Thyroid gland (tissue), 4 donors: ENCODE measurements at places on chromosomes 2 and 18. TPM values are rescaled to one million over a fixed set of nuclear protein-coding genes. Genes with fewer than 3 reads are reported as not detected.

- no peaks in the 10 kb centered on the region for H3K36me3 ChIP-seq
- no peaks in the 10 kb centered on the region for H3K27me3 ChIP-seq
- no peak overlapping the region for H3K27ac ChIP-seq
- peak; percentile 60 for DNase-seq
- no peak overlapping the region for H3K4me3 ChIP-seq
- no peaks in the 10 kb centered on the region for H3K4me1 ChIP-seq
Observed at GRCh38 chr2:239934571-239935171, 90.5 kb downstream of the NDUFA10 start.

GRCh38 chr2:105239924-105240323 lies 1.6 kb upstream of the GPR45 start:
- no peaks in the 10 kb centered on the region for H3K36me3 ChIP-seq
- no peak overlapping the region for H3K27ac ChIP-seq
- no peak for DNase-seq
- H3K27me3 ChIP-seq, result no peaks in the 10 kb centered on the region
- peaks cover 4% of the 10 kb centered on the region for H3K4me1 ChIP-seq

- DNase-seq, result peak; percentile 74
- H3K4me3 ChIP-seq, result no peak overlapping the region
- no peaks in the 10 kb centered on the region for H3K27me3 ChIP-seq
- peaks cover 4% of the 10 kb centered on the region for H3K4me1 ChIP-seq
- H3K36me3 ChIP-seq, result no peaks in the 10 kb centered on the region
Observed at GRCh38 chr2:42238644-42239288, 69.6 kb downstream of the EML4 start.

DNA sequence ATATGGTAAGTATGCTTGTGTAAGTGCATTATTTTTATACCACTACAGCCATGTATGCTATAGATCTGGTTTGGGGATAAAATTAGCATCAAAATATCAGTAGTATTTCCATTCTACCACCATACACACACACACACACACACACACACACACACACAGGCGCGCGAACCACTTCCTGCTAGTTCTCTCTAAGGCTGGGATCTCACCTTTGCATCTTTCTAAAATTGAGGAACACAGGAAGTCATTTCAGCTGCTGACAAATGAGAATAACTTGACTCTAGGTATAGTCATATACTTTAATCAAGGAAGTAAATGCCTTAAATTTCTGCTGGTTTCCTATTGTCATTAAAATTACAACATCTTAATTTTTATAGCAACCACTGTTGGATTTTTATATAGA lies 72.5 kb downstream of the RBM43 start:
- no peak overlapping the region for H3K4me3 ChIP-seq
- no peak for DNase-seq
- no peaks in the 10 kb centered on the region for H3K27me3 ChIP-seq
- H3K4me1 ChIP-seq, result no peaks in the 10 kb centered on the region

GRCh38 chr2:225824748-225825449 lies 425.4 kb downstream of the NYAP2 start:
- DNase-seq, result no peak
- no peaks in the 10 kb centered on the region for H3K36me3 ChIP-seq
- H3K4me1 ChIP-seq, result no peaks in the 10 kb centered on the region
- no peak overlapping the region for H3K4me3 ChIP-seq
- no peaks in the 10 kb centered on the region for H3K27me3 ChIP-seq
- no peak overlapping the region for H3K27ac ChIP-seq

DNA sequence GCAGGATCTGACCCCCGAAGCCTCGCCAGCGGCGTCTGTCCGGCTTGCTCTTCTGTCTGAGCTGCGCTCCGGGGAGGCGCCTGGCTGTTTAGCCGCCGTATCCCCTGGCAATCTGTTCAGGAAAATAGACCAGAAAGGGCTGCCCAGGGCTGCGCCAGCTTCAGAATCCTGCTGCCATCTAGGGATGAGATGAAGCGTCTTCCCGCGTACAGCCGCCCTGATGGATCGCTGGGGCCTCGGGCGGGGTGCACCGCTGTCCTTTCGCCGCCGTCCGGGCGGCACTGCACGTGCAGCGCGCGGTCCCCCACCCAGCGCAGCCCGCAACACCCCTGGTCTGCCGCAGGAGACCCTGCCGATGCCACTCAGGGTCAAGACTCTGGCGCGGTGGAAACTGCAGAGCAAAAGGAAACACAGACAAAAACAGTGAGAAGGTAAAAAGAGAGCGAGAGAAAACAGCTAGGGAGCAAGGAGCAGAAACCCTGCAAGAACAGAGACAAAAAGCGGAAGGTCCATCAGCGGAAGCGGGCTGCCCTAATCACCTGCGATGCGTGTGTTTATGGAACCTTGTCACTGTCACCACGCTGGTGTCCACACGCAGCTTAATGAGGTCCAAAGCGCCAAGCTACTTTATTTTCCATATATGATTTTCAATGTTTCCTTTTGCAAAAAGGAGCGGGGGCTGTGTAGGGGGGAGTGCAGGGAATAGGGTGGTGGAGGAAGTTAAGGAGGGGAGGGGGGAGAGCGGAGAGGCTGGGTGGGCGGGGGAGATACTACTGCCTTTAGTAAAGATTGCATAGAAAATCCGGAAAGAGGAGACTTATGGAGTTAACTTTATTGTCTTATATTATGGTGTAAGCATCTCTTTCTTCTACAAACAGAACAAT lies 2113.3 kb upstream of the PIK3C3 start:
- H3K27me3 ChIP-seq, result no peaks in the 10 kb centered on the region
- H3K36me3 ChIP-seq, result no peaks in the 10 kb centered on the region
- no peaks in the 10 kb centered on the region for H3K4me1 ChIP-seq
- no peak overlapping the region for H3K4me3 ChIP-seq

GRCh38 chr2:158760887-158761286 lies 34.2 kb upstream of the DAPL1 start:
- no peak for DNase-seq
- H3K27me3 ChIP-seq, result no peaks in the 10 kb centered on the region
- H3K4me3 ChIP-seq, result no peak overlapping the region
- H3K4me1 ChIP-seq, result peaks cover 12% of the 10 kb centered on the region
- no peak overlapping the region for H3K27ac ChIP-seq

DNA sequence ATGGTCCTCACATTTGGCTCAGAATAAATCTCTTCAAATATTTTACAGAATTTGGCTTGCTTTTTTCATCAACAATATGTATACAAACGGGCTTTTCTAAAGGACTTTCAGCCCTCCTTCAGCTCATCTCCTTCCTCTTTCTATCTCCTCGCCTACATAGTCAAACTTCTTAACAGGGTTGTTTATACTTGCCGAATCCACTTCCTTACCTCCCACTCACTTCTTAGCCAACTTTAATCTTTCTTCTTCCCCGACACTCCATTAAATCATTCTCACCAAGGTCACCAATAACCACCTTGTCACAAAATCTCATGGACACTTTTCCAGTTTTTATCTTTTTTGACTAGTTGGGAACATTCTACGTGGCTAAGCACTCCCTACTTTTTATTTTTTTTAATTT lies 325.2 kb downstream of the PLCL1 start:
- H3K27me3 ChIP-seq, result no peaks in the 10 kb centered on the region
- no peaks in the 10 kb centered on the region for H3K36me3 ChIP-seq
- no peak for DNase-seq

GRCh38 chr2:195442458-195443175 lies 214.4 kb upstream of the SLC39A10 start:
- no peaks in the 10 kb centered on the region for H3K36me3 ChIP-seq
- no peak overlapping the region for H3K27ac ChIP-seq
- H3K27me3 ChIP-seq, result no peaks in the 10 kb centered on the region
- H3K4me3 ChIP-seq, result no peak overlapping the region
- H3K4me1 ChIP-seq, result no peaks in the 10 kb centered on the region

DNA sequence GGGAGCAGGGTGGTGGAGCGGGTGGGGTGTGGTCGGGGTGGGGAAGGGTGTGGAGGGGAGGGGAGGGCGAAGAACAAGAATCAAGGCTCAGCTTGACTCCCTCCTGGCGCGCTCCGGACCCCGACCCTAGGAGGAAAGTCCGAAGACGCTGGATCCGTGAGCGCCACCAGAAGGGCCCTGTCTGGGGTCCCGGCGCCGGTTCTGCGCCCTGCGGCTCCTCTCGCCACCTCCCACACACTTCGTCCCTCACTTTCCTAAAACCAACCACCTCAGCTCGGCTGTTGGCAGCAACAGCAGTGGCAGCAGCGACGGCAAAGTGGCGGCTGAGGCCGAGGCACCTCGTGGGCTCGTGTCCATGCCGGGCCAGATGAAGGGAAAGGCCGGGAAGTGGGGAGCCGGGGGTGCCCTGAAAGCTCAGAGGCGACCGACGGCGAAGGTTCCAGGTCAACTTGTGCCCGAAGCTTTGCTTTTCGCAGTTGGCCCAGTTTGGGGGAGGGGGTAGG lies 2.1 kb downstream of the KLHL14 start:
- H3K4me3 ChIP-seq, result peak overlapping the region; percentile 13
- no peaks in the 10 kb centered on the region for H3K27me3 ChIP-seq
- H3K27ac ChIP-seq, result peak overlapping the region; percentile 92

GRCh38 chr2:230901006-230901405 lies 24.0 kb downstream of the GPR55 start:
- DNase-seq, result no peak
- H3K4me3 ChIP-seq, result no peak overlapping the region
- peaks cover 15% of the 10 kb centered on the region for H3K4me1 ChIP-seq
- no peak overlapping the region for H3K27ac ChIP-seq

DNA sequence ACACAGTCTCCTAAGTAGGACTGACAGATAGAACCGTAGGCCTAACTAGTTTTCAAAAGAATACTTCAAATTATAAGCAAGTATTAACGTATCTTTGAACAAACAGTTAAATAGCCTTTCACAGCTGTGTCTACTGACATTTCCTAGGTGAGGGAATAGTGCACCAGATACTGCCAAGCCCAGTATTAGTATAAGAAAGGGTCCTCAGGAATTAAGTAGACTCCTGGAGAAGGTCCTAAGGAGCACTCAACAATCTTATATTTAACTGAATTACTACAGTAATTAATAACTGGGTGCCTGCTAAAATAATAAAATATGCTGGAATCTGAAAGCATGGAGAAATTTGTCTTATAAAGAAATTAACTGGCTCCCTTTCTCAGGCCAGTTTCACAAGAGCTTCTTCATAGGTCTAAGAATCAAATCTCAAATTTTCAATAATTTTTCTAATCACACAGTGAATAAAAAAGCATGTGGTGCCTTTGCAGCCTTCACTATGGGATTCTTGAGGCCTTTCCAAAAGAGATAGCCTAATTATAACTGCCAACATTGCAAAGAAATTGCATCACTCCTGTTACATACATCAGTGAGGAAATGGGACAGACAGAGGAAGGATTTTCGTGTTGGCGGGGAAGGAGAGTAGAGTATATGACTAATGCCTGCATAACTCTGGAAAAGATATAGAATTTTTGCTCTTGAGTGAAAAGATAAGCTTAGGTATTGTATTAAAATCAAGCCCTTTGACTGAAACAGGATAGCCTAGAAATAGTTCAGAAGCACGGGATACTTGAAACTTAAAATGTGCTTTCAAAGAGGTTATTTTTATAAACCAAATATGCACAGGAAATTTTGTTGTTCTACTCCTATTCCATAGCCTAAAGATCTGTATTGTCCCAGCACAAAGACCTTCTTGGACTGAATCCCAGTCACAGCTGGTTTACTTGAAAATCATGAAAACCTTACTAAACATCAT lies 228.6 kb upstream of the STK17B start:
- no peaks in the 10 kb centered on the region for H3K27me3 ChIP-seq
- no peak overlapping the region for H3K4me3 ChIP-seq
- H3K36me3 ChIP-seq, result no peaks in the 10 kb centered on the region
- H3K4me1 ChIP-seq, result no peaks in the 10 kb centered on the region
- peak overlapping the region; percentile 7 for H3K27ac ChIP-seq
- DNase-seq, result no peak

GRCh38 chr2:529424-529823 lies 147.8 kb downstream of the TMEM18 start:
- H3K27me3 ChIP-seq, result no peaks in the 10 kb centered on the region
- H3K36me3 ChIP-seq, result no peaks in the 10 kb centered on the region
- DNase-seq, result no peak

- no peak for DNase-seq
- no peak overlapping the region for H3K4me3 ChIP-seq
- no peak overlapping the region for H3K27ac ChIP-seq
- H3K27me3 ChIP-seq, result no peaks in the 10 kb centered on the region
- no peaks in the 10 kb centered on the region for H3K4me1 ChIP-seq
Observed at GRCh38 chr18:57051657-57052044, 95.2 kb upstream of the BOD1L2 start.

- DNase-seq, result peak; percentile 86
- H3K4me1 ChIP-seq, result peaks cover 50% of the 10 kb centered on the region
- H3K27ac ChIP-seq, result peak overlapping the region; percentile 92
Observed at GRCh38 chr2:241064008-241064801, 37.9 kb downstream of the MTERF4 start.

GRCh38 chr2:79191081-79191480 lies 31.5 kb upstream of the REG3A start:
- no peak overlapping the region for H3K27ac ChIP-seq
- no peaks in the 10 kb centered on the region for H3K36me3 ChIP-seq
- H3K27me3 ChIP-seq, result no peaks in the 10 kb centered on the region
- DNase-seq, result no peak

- H3K27ac ChIP-seq, result no peak overlapping the region
- DNase-seq, result no peak
- no peaks in the 10 kb centered on the region for H3K27me3 ChIP-seq
- no peaks in the 10 kb centered on the region for H3K36me3 ChIP-seq
Observed at GRCh38 chr2:182207049-182207746, 219.6 kb downstream of the PDE1A start.

DNA sequence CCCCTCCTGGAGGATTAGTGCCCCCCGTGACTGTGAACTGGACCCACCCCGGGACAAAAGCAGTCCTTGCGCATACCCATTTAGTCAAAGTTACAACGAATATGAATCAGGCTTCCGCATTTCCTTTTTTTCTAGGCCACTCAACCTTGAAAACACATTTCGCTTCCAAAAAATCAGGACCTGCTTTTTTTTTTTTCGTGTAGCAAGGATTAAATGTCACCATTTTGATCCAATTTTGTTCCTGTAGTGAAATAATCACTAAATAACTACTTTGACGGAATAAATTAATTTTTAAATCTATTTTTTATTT lies 464 bp upstream of the FTCDNL1 start:
- DNase-seq, result no peak
- H3K27me3 ChIP-seq, result no peaks in the 10 kb centered on the region
- H3K4me3 ChIP-seq, result peak overlapping the region; percentile 49
- H3K27ac ChIP-seq, result peak overlapping the region; percentile 33

DNA sequence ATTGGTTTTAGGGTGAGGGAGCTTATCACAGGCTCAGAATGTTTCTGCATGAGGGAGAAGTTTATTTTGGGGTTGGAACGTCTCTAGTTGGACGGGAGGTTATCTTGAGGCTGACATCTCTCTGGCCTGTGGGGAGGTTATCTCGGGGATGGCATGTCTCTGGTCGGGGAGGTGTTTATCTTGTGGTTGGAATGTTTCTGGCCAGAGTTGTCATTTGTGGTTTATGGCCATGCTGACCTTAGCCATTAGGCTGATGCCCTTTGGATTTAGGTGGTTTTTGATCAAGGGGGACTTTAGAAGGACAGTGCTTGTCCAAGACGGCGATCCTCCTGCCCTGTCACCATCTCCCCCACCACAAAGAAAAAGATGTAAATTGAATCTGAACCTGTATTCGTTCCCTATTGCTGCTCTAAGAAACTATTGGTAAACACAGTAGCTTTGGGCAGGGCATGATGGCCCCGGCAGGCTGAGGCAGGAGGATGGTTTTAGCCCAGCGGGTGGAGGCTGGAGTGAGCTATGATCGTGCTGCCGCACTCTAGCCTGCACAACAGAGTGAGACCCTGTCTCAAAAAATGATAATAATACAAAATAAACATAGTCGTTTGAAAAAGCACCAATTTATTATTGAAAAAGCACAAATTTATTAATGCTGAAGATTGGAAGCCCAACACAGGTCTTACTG lies 17.8 kb upstream of the MPPE1 start:
- peaks cover 24% of the 10 kb centered on the region for H3K4me1 ChIP-seq
- H3K4me3 ChIP-seq, result no peak overlapping the region
- H3K36me3 ChIP-seq, result no peaks in the 10 kb centered on the region
- H3K27ac ChIP-seq, result no peak overlapping the region

The INHBB gene
- total RNA-seq, result 21.1 TPM

The RAB6D gene
- total RNA-seq, result not detected

The MARCO gene
- 1.1 TPM for total RNA-seq

The SULT1C3 gene
- not detected for total RNA-seq

The L3MBTL4 gene
- 29.2 TPM for total RNA-seq

The THOC1 gene
- 86.3 TPM for total RNA-seq
